ENCODE measurements at places on chromosomes 2 and 18.

GRCh38 chr2:37457401-37457901 is 113.0 kb downstream of the QPCT start:
- no peak for DNase-seq

DNA sequence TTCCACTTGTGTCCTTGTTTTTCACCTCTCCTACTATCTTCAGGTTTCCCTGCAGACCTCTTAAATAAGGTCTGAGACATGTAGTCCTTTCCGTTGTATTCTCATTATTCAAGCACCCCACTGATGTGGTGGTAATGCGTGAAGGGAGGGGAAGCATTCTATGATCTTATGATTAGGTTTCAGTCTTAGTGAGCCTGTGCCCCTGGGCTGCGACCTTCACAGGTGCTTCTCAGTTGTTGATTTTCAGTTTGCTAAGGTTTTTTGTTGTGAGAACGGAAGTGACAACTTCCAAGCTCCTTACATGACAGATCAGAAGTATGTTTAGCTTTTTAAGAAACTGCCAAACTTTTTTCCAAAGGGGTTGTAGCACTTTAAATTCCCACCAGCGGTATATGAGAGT is 41.3 kb downstream of the VPS54 start:
- no peak for DNase-seq

DNA sequence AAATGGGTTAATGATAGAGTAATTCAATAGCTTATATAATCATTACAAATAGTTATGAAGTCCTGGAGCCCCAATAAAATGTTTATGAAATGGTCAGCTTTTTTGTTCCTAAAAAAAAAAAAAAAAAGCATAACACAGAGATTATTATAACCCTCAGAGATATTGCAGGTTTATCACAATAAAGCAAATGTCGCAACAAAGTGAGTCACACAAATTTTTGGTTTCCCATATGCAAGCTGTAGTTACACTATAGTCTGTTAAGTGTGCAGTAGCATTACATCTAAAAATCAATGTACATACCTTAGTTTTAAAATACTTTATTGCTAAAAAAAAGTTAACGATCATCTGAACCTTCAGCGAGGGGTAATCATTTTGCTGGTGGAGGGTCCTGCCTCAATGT is 20.0 kb downstream of the WDFY1 start:
- DNase-seq = no peak

- no peak for DNase-seq
These were observed 2.3 kb upstream of the SPRED2 start for GRCh38 chr2:65434592-65435241.

Data from activated CD8-positive, alpha-beta memory T cell treated with anti-CD3 and anti-CD28 coated beads for 1 hour (primary cell).